ENCODE measurements at places on chromosomes 11 and 22.

DNA sequence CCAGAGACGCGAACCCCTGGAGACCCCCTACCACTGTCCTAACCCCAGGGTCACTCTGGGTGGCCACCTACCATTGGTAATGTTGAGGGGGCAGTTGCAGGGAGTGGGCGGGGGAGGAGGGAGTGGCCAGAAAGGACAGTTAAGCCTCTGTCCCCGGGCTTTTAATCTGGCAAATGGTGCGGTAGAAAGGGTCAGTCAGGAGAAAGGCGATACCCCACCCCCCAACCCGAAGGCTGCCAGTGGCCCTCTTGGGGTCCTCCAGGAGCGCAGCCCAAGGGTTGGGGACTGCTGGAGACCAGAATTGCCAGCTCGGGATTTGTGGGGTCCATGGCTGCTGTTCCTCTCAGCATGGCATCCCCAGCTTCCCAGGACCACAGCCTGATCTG, 742 bp downstream of the P2RY2 start:
- DNase-seq, result no peak

GRCh38 chr11:82521427-82521826, 212.2 kb downstream of the FAM181B start:
- no peak for DNase-seq

- DNase-seq, result no peak
Measured at GRCh38 chr11:76699451-76700091, 29.0 kb upstream of the LRRC32 start.

DNA sequence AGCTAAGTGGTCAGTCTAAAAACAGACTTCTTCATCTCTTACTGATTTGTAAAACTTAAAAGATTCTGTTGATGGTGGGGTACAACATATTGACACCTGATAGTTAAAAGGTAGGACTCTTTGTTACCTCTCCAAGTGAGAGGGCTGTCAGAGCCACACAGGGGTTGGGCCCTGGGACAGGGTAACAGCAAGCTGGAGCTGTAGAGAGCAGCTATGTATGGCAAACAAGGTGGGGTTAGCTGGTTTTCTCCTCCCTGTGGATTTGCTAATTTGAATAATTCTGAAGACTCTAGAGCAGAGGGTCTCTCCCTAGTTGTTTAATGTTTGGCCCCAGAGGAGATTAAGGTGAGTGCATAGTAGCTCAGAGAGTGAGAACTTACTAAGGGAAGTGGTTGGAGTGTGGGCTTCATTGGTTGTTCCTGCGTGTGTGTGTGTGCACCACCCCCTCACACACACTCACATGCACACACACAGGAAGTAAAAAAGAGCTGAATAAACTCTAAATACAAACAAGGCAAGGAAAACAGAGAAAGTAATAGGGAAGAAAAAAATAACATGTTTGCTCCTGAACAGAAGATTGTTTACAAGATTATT, 9.2 kb upstream of the GAS2 start:
- peak; percentile 18 for DNase-seq

DNA sequence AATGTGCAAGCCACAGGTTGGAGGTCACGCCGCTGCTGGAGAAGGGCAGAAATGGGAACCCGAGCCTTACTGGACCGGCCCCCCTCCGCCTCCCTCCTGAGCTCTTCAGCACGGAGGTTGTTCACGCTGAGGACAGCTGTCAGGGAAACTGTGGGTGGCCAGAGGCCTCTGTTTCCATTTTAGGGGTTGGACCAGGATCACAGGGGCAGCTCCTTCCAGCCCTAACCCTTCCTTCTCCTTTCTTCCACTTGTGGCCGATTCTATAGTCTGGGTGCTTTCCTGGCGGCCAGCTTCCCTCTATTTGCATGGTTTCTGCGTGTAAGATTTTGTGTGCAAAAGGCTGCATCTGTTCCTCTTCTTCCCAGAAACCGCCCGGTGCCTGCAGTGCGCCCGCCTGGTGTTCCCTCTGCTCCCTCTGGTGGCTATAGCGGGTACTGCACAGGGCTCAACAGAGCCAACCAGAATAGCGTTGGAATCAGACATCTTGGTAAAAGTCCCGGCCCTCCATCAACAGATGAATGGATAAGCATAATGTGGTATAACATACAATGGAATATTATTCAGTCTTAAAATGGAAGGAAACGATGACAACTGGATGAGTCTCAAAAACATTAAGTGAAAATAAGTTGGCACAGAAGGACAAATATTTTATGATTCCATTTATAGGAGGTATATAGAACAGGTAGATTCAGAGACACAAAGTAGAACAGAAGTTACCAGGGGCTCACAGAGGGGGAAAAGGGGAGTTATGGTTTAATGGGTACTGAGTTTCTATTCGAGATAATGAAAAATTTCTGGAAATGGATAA, 8.4 kb upstream of the SLC22A8 start:
- DNase-seq, result peak; percentile 78

- DNase-seq, result no peak
Measured at GRCh38 chr11:12719221-12719620, 45.0 kb downstream of the TEAD1 start.

- DNase-seq, result no peak
Measured at GRCh38 chr22:39445678-39446077, 11.1 kb upstream of the MGAT3 start.

- no peak for DNase-seq
Measured at GRCh38 chr11:28956446-28956845, 848.3 kb downstream of the METTL15 start.

DNA sequence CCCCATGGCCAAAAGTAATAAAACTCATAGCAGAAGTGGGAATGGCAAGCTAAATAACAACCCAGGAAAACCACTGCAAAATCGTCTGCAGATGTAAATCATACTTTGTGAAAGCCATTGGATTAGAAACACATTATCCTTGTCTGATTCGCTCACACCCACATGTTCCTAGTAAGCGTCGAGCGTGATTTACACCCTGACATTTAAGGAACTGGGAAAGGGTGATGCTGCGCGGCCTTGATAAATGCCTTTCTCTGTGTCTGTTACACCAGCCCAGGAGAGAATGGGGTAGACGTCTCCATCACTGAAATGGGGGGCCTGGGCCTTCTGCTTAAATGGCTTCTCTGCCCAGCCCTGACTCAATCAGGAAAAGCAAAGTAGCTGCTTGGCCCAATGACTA, 162.7 kb downstream of the NTM start:
- no peak for DNase-seq

DNA sequence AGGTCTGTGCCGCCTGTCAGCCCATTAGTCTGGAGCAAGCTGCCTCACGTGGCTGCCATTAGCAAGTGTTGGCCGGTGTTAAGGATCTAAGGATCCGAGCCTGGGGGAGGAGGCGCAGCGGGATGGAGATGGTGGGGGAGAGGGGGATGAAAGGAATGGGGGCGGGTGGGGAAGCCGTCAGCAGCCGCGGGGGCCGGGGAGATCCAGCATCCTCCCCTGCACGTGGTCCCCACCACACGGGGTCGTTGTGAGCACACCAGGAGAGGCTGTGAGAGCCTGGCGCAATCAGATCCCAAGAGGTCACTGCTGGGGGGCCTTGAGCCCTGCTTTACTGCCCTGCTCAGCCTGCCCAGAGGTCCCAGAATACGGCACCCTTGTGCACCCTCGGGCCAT, 7.3 kb downstream of the CABP7 start:
- DNase-seq, result peak; percentile 7
